ENCODE measurements at places on chromosomes 2 and 18.

DNA sequence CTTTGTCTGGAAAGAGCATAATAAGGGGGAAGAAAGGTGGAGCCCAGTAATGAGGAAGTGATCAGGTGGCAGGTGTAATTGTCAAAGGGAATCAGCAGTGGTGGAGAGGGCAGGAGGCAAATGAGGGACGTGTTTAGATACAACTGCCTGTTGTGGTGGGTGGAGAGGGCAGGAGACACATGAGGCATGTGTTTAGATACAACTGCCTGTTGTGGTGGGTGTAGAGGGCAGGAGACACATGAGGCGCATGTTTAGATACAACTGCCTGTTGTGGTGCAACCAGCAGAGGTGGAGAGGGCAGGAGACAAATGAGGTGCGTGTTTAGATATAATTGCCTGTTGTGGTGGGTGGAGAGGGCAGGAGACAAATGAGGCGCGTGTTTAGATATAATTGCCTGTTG, 173.1 kb downstream of the ANKRD30B start:
- no peak for DNase-seq

- DNase-seq: no peak
Measured at GRCh38 chr2:25570161-25570845, 103.1 kb downstream of the DTNB start.

GRCh38 chr2:54724560-54725342, 1.3 kb downstream of the EML6 start:
- DNase-seq: no peak

GRCh38 chr2:204877691-204878090, 332.4 kb downstream of the PARD3B start:
- DNase-seq: no peak

- DNase-seq: no peak
Measured at GRCh38 chr2:39290433-39290832, 46.7 kb upstream of the CDKL4 start.

GRCh38 chr2:167293943-167294775, 405.9 kb downstream of the XIRP2 start:
- DNase-seq: no peak

DNA sequence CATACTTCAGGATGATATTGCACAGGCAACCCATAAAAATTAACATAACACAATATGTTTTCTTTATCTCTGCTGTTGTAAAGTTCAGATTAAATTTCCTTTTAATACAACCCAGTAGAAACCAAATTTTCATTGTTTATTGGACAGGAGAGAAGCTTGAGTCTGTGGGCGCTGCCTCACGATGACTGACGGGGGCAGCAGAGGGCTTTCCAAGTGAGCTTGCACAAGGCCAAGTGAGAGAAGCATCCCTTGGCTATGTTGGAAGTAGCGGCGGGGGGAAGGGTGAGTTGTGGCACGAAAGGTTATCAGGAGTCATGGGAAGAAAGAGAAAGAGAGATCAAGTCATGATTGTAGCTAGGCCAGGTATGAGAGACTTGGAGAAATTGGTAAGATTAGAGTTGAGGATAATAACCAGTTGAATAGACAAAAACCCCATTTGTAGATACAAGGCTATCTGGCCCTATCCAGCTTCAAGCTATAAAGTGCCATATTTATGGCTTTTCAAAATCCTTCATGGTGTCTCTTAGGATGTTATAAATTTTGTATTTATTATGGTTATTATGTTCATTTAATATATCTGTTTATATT, 413.7 kb upstream of the FAM98A start:
- DNase-seq: peak; percentile 1

DNA sequence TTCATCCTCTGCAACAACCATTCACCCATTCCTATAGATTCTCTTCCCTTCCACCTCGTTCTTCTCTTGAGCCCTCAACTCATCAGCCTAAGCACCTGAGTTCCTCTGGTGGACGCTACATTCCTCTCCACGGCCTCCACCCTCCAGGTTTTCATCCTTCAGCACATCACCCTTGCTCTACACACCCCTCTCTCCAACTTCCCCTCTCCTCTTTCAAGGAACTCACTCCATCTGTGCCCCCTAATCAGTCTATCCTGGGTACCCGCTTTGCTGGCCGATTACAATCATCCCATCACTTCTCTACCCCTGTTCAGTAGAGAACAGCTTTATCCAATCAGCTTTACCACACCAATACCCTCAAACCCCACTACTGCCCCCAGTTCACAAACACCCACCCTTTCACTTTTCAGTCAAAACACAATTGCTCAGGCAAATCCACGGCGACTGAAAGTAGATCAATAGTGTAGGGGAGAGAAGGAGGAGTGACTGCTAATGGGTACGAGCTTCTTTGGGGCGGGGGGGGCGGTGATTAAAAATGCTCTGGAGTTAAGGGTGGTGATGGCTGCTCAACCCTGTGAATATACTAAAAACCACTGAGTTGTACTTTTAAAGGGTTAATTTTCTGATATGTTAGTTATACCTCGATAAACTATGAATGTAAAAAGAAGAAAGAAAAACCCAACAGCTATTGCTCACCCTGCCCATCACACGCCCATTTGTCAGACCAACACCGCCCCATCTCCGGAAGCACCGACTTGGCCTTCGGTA, 857 bp downstream of the DYM start:
- DNase-seq: no peak

- no peak for DNase-seq
Measured at GRCh38 chr2:28435814-28436351, 43.2 kb downstream of the FOSL2 start.

DNA sequence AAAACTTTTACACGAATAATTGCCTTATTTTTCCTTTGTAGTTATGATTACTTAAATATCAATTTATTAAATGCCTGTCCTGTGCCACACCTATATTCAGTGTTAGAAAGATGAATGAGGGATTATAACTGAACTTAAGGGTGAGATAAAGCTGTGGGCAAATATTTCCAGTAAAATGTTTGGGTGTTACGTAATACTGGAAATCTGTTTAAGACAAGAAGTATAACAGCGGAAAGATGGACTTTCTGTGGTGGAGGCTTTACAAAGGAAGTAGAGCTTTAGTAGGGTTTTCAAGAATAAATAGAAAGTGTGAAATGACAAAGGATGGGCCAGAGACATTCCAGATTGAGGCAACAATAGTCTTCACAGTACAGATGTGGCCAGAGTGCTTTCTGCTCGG, 927.0 kb downstream of the DPP10 start:
- DNase-seq: no peak

DNA sequence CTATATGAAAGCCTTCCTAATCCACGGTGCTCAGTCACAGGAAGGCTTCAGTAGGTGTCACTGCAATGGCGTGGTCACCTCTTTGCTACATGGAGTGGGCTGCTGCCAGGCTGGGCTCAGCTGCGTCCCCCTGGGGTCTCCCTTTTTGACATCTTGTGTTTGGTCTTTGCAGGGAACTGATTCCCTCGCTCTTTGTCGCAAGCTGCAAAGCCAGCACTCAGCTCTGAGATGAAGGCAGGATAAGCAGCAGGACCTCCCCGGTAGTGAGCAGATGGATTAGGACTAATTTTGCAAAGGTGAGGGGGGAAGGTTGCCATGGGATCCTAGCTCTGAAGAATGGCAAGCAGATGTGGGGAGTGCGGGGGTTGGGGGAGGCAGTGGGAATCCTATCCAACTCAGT, 173.9 kb upstream of the ARL4C start:
- no peak for DNase-seq

- DNase-seq: no peak
Measured at GRCh38 chr18:25518716-25519053, 166.7 kb upstream of the ZNF521 start.

GRCh38 chr18:80145196-80145804, 36.2 kb downstream of the ADNP2 start:
- DNase-seq: no peak

DNA sequence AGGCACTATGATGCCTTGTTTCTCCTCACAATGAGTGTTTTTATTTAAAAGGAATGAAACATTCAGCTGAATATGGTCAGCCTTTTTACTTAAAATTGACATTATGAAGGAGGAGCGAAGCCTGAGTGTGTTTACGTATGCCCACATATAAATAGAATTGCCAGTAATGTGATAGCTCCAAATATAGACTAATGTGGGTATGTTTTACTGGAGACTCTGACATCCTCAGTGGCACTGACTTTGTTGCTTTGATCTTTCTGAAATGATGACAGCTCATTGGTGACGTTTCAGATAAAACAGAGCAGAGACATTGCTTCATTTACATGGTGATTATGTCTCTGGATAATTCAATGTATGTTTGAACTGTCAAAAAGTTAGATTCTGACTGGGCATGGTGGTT, 167.0 kb downstream of the MGAT5 start:
- no peak for DNase-seq

GRCh38 chr18:67300498-67300897, 216.0 kb downstream of the DSEL start:
- no peak for DNase-seq

GRCh38 chr2:1459727-1460126, 46.5 kb downstream of the TPO start:
- DNase-seq: no peak

GRCh38 chr2:121342751-121343150, 57.7 kb upstream of the TFCP2L1 start:
- DNase-seq: no peak
